ENCODE measurements at places on chromosomes 3 and 15.

DNA sequence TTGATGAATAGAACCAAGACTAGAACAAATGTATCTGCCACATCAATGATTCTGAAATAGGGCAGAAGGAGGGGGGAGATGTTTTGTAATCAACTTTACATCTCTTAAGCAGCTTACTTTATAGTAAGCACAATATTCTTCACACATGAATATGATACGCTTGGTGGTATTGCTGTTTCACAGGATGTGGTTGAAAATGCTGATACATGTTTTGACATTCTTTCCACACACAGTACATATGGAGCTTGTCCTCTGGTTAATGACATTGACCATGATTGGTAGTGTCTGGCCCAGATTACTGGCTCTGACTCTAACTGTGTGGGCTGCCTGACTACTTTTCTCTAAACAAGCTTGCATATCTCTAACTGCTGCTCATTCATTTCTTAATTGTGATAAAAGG is 168.9 kb downstream of the KLHL25 start:
- DNase-seq = peak; percentile 55

- DNase-seq = no peak
Measured at GRCh38 chr3:171643681-171644080, 166.6 kb downstream of the PLD1 start.

- DNase-seq = no peak
Measured at GRCh38 chr3:184563561-184563925, 2.0 kb downstream of the EPHB3 start.

GRCh38 chr3:49313896-49314688 is 25.8 kb downstream of the USP4 start:
- no peak for DNase-seq

Data from RPMI8226 (cell line).